AG08396 (cell line): ENCODE measurements at places on chromosomes 11 and 22.

GRCh38 chr22:18088825-18089568 is 11.2 kb downstream of the PEX26 start:
- no peak for DNase-seq

- no peak for DNase-seq
Observed at GRCh38 chr11:120598517-120599257, 87.1 kb downstream of the GRIK4 start.

GRCh38 chr11:46119352-46120216 is 1.7 kb downstream of the PHF21A start:
- DNase-seq: peak; percentile 47

DNA sequence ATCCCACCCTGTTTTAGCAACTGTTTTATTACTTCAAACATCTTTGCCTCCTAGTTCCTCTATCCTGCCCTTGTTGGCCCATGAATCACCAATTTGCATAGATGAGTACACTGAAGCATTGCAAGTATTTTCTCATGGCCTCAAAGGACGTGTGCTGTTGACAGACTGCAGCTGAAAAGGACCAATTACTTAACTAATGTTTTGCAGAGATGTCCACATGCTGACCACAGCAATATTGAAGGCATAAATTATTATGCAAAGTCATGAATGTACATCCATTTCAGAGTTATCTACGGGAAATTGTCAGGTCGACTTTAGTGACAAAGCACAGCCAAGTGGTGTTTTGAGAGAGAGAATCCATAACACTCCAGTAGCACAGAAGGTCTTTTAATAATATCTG is 64.8 kb downstream of the CADM1 start:
- peak; percentile 18 for DNase-seq

GRCh38 chr11:68027667-68028066 is 2.8 kb upstream of the NDUFS8 start:
- DNase-seq: no peak

- no peak for DNase-seq
Observed at GRCh38 chr22:20940904-20941385, 23.7 kb downstream of the CRKL start.

DNA sequence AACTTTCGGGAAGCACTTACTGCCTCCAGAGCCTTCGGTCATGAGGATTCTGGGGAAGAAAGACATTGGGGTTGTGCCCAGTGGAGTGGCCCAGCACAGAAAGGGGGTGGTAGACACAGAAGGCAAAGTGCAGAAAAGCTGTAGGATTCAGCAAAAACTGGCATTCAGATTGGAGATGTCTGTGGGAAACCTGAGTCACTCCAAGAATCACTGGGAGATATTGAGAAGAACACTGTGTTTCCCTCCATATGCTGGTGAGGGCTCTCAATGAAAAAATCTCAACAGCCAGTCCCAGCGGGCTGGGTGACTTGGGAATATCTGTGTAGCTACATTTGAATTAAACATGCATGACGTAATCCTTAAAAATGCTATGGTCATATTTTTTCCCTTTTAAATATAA is 61.2 kb upstream of the RCN1 start:
- no peak for DNase-seq

DNA sequence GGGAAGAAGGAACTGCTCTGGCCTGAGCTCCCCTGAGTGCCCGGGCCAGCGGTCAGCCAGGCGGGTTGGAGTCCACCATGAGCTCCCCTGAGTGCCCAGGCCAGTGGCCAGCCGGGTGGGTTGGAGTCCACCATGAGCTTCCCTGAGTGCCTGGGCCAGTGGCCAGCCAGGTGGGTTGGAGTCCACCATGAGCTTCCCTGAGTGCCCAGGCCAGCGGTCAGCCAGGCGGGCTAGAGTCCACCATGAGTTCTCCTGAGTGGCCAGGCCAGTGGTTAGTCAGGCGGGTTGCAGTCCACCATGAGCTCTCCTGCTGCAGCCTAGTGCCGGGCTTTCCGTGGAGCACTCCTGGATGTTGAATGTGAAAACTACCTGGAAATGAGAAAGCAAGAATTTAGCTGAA is 844.0 kb downstream of the TBC1D22A start:
- no peak for DNase-seq

- no peak for DNase-seq
Observed at GRCh38 chr11:120914601-120915000, 109.3 kb upstream of the TBCEL start.

- DNase-seq: no peak
Observed at GRCh38 chr11:69657456-69657910, 16.5 kb downstream of the CCND1 start.

DNA sequence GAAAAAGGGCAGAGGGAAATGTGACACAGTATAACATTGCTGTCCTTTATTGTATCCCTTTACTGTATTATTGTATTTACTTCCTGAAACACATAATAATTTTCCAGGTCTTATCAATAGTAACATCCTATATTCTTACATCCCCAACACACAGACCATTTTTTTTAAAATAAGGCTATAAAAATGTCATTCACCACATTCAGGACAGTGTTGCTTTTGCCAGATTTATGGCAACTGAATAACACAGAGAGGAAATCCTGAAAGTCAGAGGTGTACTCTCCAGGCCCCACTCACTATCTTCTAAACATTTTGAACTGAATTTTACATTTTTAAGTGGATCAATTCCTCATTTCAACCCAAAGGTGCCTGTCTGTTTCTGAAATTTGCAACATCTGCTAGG is 104.8 kb upstream of the MTMR2 start:
- DNase-seq: no peak

GRCh38 chr11:48037709-48038468 is 57.5 kb downstream of the PTPRJ start:
- no peak for DNase-seq

DNA sequence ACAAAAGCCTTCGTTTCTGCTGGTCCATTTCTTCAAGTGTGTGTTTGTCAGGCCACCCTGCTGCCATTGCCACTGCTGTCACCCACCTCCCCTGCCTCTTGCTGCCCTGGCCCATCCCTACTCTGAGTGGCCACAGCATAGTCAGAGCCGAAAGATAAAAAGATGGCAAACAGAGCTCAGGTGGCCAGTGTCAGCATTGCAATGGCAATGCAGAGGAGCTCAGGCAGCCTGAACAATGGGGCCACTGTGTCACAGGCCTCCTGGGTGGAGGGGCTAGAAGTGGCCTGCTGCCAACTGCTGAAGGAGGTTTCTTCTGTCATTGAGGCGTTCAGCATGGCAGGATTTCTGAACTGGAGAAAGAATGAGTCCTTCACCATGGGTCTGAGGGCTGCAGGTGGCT is 137.1 kb downstream of the CSNK2A3 start:
- no peak for DNase-seq

DNA sequence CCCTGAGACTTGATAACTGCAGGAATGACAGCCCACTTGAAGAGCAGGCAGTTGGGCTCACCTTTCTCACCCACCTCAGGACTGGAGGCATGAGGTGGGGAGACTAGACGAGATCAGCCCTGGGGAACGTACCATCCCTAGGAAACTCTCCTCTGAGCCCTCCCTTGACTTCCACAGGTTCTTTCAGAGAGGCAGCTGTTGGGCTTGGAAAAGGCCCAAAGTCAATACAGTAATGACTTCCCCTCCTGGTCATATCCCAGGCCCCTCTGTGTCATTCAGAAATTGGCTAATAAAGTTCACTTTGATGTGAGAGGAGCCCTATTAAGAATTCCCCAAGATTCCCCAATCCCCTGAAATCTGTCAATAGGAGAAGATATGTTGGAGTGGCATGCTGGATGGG is 5.8 kb upstream of the NECTIN1 start:
- no peak for DNase-seq

DNA sequence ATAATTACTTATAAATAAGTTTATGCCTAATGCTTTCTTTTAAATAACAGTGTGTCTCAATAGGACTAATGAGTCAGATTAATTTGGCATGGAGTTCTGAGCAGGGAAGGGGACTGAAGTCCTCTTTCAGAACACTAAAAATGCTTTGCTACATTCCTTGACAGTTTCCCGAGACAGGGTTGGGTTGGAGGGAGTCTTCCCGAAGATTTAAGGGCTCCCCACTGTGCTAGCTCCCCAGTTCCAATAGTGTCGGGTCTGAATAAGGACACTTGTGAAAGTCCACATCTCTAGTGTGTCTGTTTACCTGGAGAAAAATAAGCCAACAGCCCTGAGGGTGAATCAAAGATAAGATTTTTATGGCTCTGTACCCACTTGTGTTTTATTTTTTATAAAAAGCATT is 41.8 kb upstream of the HSD17B12 start:
- DNase-seq: no peak

DNA sequence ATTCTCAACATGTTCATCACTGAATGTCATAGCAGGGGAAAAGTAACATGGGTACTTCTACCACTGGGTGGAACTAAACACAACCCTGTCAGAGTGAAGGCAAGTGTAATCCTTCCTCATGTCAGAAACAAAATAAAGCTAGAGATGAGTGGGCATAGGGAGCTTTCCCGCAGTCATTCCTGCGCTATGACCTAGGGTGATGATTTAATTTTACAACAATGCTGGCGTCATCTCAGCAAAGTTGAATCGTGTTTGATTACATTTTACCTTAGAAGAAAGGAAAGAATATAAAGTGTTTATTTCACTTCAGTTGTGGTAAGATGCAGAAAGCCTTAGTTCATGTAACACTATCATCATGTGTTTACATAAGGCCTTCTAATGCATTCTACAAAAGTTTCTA is 355.6 kb downstream of the METTL15 start:
- peak; percentile 69 for DNase-seq
